ENCODE measurements at places on chromosomes 6 and 20.

DNA sequence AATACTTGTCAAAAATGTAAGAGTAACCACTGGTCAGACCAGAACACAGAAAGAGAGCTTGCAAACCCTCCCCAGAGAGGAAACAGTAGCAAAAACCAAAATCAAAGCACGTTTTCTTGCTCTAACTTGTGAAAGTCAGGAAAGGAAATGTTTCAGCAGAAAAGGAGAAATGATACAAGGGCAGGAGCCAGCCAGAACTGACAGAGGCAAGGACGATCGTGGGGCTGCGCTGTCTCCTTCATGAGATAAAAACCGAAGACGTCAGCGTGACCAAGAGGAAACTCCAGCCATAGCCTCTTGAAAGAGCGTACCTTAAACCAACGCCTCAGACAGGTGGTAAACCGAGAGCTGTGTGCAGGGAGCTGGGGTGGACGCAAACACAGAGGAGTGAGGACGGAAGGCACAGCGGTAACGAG lies 27.5 kb downstream of the LAMA5 start:
- DNase-seq = no peak

DNA sequence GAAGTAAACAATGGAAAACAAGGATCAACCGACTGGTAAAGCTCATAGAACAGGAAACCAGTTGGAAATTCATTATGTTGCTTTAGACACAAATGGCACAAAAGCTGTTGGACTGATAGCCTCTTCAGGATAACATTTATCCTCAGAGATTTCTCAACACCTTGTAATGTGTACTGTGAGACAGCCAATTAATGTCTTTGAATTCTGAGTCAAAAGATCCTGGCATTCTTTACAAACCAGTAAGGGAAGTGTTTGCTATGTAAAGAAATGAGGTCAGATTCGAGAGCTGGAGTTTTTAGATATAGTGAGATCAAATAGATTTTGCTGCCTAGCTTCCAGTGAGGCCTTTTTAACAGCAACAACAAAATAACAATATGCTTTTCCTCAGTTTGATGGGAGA lies 439.2 kb downstream of the C6orf118 start:
- DNase-seq = no peak

DNA sequence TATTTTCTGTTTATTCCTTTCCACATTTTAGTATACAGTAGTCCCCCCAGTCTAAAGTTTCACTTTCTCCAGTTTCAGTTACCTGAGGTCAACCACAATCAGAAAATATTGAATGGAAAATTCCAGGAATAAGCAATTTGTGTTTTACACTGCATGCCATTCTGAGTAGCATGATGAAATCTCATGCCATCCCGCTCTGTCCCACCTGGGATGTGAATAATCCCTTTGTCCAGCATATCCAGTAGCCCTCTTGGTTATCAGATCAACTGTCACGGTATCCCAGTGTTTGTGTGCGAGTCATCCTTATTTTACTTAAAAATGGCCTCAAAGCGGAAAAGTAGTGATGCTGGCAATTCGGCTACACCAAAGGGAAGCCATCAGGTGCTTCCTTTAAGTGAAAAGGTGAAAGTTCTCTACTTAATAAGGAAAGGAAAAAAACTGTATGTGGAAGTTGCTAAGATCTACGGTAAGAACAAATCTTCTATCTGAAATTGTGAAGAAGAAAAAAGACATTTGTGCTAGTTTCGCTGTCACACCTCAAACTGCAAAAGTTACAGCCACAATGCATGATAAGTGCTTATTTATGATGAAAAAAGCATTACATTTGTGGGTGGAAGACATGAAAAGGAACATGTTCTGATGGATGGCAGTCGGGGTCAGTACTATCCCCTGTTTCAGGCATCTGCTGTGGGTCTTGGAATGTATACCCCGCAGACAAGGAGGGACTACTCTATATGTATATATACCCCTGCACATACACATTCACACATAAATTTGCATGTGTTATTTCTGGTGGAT lies 11.3 kb downstream of the NOX3 start:
- DNase-seq = no peak

GRCh38 chr6:142372348-142372747 lies 70.5 kb downstream of the ADGRG6 start:
- DNase-seq = no peak

- no peak for DNase-seq
These were observed 156.7 kb downstream of the GRM4 start for GRCh38 chr6:33989016-33989854.

GRCh38 chr6:14134211-14134910 lies 16.8 kb downstream of the CD83 start:
- DNase-seq = no peak

DNA sequence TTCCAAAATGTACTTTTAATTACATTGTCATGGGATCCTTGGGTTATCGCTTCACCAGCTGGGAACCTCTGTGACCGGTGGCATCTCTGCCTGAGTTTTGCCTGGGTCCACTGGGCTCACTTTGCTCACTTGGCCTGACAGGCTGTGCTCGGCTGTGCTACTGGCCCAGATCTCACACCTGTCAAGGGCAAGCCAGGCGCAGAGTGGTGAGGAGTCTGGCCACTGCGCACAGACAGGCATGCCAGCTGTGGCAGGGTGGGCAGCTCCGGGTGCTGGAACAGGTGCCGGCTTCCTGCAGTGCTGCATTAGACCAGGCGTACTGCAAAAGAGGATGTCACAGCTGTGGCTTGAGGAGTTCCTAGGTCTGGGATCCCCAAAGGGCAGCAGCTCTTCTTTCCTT lies 489.8 kb downstream of the TENT5A start:
- DNase-seq = no peak

DNA sequence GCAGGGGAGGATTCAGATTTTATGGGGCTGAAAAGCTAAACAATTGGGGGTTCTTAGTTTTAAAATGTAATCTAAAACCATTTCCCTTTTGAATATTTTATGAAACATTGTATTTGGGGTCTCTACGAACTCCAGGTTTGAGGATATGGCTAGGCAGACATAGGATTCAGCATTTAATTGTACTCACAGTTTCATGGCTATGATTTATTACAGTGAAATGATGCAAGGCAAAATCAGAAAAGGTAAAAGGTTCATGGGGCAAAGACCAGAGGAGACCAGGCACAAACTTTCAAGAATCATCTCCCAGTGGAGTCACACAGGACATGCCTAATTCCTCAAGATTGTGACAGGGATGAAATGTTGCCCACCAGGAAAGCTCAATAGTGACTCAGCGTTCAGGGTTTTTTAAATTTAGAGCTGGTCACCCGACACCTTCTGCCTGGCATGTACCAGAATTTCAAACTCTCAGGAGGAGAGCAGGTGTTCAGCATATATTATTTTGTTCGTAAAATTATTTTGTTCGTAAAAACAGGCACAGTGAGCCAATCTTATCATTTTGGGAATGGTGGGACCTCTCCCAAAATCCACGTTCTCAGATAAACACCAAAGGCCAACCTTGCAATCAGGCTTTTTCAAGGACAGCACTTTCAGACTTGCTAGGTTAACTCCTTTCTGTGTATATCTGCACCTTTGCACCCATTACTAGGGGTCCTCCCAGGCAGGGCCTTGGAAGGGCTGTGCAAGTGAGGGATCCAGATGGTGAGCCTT lies 270.3 kb downstream of the NKAIN2 start:
- no peak for DNase-seq

DNA sequence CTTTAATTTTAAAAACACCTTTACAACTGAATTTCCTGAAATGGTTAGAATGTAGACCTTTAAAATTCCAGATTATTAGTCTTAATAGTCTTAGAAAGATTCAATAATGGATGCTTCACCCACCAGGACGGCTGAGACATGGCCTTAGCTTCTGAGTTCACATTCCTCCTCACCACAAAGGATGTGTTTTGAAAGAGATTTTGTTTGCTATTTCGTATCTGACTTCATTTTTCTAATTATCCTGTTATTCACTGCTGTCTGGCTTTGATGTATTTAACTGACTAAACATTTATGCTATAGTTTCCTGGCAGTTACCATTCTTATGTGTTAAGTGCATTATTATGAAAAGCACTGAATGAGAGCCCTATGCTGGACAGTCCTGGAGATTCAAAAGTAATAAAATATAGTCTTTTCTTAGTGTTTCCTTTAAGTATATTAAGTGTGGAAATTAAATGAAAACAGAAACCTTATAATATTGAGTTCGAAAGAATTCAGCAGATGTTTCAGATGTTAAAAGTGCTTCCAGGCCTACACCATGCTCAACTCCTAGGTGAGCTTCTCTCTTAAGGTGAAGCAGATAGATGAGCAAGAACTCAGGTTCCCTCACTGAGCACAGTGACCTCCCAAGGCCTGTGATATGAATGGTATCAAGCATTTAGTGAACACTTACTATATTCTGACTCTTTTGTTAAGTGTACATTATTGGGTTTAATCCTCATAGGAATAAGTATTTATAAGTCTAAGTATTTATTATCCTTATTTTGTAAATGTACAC lies 40.3 kb downstream of the MAP3K4 start:
- DNase-seq = no peak

- DNase-seq = no peak
These were observed 98.0 kb downstream of the ANKRD6 start for GRCh38 chr6:89530982-89531381.

- no peak for DNase-seq
These were observed 66.8 kb downstream of the ZFP64 start for GRCh38 chr20:52124821-52125220.

DNA sequence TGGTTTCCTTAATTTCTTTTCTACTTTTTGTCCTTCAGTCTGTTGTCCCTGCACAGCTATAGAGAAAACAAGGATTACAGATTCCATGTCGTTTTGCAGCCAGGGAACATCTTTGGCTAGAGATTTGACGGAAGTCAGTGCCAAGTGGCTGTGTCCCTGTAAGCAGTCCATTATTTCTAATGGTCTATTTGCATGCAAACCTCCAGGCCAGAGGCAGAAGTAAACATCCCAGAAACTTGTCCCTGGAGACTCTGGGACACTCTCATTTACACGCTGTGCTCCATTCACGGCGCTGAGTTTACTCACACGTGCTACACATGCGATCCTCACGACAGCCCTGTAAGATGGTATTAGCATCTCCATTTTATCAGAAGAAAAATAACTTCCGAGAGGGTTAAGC lies 355.5 kb downstream of the PRKN start:
- DNase-seq = no peak

Measured in NCI-H1417 treated with DMSO at 0.1 percent for 48 hours (cell line).